ENCODE measurements at places on chromosomes 7 and 10.

DNA sequence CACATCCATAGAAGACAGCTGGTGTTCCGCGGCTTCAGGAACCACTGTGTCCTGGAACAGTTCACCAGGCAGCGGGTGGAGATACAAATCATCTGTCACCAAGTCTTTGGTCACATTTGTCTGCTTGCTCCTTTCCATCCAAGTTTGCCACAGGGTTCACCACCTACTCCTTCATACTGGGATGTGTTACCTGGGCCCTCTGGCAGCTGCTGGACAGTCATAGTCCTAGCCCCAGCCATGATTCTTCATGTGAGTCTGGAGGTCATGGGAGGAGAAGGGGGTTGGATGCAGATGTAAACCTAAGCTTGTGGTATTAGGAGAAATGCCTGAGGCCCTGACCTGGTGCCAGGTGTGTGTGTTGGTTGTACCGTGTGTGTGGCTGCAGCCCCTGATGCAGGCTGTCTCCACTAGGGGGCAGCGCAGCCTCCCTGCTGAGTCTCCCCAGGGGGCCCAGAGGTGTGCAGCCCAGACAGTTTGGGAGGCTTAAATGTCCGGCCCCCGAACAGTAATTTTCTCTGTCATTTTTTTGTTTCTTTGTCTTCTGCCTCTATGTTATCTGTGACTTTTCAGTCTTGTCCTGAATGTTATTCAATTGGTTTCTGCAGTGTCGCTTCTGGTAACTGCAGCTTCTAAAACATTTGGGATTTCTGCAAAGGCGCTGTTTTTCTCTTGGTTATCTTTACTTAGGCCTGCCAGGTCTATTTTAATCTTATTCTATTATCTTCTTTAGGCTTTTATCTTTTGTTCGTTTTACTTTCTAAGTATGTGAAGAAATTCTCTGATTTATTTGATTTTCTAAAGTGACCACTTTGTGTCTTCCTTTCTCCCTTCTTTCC, 14.8 kb downstream of the NPS start:
- DNase-seq, result no peak

- no peak for DNase-seq
Measured at GRCh38 chr7:112120696-112121217, 85.4 kb downstream of the DOCK4 start.

- no peak for DNase-seq
Measured at GRCh38 chr10:5545778-5546710, 21.3 kb downstream of the CALML3 start.

GRCh38 chr10:4498711-4499251, 327.2 kb upstream of the AKR1E2 start:
- DNase-seq, result peak; percentile 64

GRCh38 chr7:4191525-4191924, 490.6 kb upstream of the FOXK1 start:
- no peak for DNase-seq

DNA sequence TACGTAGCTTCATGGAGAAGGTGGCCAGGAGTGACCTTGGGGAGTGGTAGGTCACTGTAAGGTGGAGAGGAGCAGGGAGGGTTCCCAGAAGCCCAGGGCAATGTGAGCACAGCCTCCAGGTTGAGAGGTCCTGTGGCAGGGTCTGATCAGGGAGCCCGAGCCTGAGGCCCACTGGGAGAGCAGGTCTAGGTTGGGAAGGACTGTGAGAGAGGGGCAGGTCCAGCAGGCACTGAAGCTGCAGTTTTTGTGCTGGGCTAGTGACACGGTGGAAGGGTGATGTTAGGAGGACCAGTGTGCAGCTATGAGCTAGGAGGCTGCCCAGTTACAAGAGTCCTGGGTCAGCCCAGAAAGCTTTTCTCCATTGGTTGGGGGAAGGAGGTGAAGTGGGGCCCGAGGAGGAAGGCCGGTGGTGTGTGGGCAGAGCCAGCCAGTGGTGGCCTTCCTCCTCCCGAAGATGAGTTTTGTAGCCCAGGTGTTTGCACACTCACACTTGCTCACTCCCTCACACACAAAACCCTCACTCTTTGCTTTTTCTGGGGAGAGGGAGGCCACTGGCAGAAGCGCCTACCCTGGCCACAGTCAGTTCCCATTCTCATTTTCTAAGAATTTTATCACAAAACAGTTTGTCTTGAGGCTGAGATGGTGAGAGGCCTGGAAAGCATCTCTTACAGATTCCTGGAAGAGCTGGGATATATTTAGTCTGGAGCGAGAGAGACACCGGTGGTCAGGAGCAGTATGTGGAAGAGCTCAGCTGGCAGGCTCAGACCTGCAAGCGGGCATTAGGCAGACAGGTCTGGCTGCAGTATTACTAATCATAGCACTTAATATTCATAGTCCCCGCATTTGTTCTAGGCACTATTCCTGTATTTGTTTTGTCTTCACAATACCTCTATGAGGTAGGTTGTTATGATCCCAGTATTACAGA, 57.1 kb downstream of the ZNF467 start:
- no peak for DNase-seq

- DNase-seq, result no peak
Measured at GRCh38 chr7:134375206-134375605, 58.5 kb upstream of the SLC35B4 start.

DNA sequence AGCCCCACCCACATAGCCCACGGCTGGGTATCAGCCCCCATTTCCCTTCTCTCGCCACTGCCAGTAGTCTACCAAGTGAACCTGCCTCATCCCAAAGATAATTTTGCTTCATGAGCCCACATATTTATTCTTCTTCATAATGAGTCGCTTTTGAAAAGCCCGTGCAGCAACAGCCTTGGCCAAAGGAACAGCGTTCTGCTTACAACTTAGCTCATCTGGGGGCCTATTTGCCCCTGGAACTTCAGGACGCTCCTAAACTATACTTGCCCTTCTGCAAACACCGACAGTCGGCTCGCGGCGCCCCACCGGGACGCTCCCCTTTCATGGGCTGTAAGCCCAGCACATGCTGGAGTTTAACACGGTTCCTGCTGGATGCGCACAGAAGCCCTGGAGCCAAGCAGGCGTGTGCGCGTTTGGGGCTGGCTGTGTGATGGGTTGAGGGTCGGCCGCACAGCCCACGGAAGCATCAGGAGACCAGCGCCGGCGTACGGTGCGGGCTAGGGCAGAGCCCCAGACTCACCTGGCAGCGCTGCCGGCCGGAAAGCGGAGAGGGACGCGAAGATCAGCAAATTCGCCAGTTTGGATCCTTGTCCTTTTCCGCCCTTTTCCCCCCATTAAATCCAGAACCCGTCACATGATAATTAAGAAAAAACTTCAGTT, 370 bp downstream of the TMEM60 start:
- peak; percentile 26 for DNase-seq

DNA sequence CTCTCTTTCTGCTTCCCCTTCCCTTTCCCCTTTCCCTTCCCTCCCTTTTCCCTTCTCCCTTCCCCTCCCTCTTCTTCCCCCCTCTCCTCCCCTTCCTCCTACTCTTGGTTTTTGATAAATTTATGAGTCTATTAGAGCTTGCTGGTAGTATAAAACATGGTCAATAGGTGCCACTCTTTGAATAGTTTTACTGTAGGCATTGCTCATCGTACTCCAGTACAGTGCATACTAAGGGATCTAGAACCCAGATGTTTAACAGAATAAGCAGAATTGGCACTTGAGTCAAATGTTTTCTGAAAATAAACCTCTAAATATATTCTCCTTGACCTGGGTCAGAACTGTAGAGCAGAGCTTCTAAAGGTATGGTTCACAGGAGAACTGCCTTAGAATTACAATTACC, 126.7 kb downstream of the SORCS3 start:
- DNase-seq, result no peak

- DNase-seq, result no peak
Measured at GRCh38 chr7:139999516-139999915, 63.2 kb downstream of the PARP12 start.

DNA sequence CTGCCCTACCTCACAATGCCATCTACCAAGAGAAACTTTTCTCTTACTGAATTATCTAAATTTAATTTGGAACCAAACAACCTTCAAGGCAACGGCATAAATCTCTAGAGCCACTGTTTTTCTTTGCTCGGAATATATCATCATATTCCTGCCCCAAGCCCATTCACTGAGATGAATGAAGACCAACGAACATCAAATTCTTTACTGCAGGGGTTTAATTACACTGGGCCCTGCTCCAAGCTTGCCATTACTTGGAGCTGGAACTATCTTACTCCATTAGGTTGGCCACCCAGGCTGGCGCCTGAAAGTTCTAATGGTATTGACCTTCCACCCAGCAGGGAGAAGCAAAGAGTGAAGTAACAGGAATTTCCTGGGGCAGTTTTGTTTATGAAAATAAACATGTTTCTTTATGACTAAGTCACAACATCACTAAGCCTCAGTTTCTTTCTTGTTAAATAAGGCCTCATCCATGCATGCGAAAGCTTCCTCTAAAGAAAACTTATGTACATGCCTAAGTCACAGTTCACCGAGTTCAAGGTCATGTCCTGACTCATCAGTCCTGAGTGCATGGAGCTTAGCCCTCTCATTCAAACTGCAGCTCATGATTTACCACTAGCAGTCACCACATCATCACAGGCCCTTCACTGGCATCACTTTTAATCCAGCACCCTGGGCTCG, 42.1 kb upstream of the ANAPC16 start:
- DNase-seq, result no peak

DNA sequence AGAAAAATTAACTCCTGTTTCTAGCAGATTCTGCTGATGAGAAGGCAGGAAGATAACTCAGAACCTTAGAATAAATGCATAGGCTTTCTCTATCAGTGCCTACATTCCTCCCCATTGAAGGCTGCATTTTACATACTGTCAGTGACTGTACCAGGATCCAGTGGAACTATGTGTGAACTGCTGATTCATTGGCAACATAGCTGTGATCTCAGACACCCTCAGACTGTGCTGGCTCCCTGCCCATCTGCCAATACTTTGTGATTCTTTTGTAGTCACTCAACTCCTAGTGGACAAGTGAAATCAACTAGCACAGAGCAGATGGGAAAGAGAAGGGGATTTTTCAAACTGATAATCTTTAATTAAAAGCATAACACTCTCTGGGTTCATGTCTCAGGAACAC, 375.8 kb downstream of the MDFIC start:
- DNase-seq, result peak; percentile 52

GRCh38 chr10:25575343-25575742, 358.7 kb upstream of the MYO3A start:
- no peak for DNase-seq

GRCh38 chr7:121099572-121099971, 111.1 kb downstream of the CPED1 start:
- DNase-seq, result no peak

DNA sequence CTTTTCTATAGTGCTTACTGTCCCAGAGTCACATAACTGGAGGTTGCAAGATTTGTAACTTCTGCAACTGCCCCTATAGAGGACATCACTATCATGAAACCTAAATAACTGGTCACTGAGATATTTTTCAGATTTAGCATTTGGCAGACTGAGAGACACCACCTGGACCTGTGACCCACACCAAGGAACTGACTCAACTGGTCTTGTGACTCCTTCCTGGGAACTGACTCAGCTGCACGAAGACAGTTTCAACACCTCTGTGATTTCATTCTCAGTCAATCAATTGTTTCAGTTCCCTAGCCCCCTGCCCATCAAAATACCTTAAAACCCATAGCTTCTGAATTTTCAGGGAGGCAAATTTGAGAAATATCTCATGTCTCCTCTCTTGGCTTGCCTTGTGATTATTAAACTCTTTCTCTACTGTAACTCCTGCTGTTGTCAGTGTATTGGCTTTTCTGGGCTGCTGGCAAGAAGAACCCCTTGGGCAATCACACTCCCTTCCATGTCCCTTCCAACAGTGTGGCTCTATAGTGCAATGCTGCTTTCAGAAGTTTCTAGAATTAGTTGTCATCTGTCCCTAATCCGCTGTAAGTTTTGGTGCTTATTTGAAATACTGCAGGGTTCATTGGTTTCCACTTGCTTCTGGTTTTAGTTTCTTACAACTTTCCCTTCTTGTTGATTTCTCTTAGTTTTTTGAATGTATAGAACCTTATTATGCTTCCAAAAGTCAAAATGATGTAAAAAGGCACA, 127.8 kb upstream of the ADCY1 start:
- DNase-seq, result no peak

DNA sequence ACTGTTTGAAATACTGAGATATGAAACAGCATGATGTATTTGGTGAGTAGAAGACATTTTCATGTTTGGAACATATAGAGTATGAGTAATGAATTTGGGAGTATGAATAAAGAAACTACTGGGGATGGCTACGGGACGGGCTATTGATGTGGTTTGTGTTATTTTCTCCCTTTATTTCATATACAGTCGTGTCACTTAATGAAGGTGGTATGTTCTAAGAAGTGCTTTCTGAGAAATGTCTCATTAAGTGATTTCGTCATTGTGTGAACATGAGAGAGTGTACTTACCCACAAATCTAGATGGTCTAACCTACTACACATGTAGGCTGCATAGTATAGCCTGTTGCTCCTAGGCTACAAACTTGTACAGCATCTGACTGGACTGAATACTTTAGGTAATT, 106.3 kb downstream of the CCNY start:
- no peak for DNase-seq

DNA sequence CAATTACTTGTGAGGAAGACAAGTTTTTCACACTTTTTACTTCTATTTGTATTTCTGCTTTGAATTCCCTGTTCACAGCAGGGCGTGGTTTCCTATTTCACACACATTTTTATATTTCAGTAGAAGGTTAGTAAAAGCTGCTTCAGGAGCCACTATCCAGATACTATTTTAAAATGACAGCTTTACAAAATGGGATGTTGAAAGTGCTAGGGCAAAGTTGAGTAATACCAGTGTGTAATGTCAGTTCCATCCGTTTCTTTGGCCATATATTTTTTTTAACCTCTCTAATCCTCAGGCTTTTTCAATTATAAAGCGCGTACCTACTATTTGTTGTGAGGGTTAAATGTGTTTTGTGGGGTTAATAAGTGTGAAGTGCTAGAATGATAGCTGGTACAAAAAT, 276.6 kb downstream of the GPR158 start:
- no peak for DNase-seq

GRCh38 chr10:132294561-132295318, 13.0 kb downstream of the STK32C start:
- DNase-seq, result no peak

- DNase-seq, result no peak
Measured at GRCh38 chr7:22660732-22661131, 66.3 kb upstream of the IL6 start.

GRCh38 chr10:104246976-104247375, 7.7 kb upstream of the GSTO1 start:
- DNase-seq, result peak; percentile 34

GRCh38 chr10:116073001-116073400, 200.0 kb downstream of the GFRA1 start:
- no peak for DNase-seq

GRCh38 chr10:98488669-98489430, 42.1 kb upstream of the HPS1 start:
- DNase-seq, result no peak

DNA sequence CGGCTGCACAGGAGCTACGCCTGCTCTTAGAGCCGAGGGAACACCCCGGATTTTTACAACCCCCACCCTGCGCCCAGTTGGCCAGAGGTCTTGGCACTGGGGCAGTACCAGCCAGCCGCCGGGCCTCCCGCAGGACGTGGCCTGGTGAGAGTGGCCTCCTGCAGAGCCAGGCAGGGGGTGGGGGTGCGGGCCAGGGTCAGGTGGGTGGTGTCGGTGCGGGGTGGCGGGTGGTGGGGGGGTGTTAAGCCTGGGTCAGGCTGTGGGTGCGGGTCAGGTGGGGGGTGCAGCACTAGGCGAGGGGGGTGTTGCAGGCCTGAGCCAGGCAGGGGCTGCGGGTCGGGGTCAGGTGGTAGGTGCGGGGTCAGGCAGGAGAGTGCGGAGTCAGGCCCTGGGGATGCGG, 647 bp downstream of the ECHS1 start:
- DNase-seq, result no peak
